ENCODE measurements at places on chromosomes 6 and 20.

GRCh38 chr6:127971945-127972391 lies 71.1 kb upstream of the THEMIS start:
- DNase-seq: peak; percentile 25

GRCh38 chr6:6724539-6725467 lies 136.3 kb downstream of the LY86 start:
- no peak for DNase-seq

DNA sequence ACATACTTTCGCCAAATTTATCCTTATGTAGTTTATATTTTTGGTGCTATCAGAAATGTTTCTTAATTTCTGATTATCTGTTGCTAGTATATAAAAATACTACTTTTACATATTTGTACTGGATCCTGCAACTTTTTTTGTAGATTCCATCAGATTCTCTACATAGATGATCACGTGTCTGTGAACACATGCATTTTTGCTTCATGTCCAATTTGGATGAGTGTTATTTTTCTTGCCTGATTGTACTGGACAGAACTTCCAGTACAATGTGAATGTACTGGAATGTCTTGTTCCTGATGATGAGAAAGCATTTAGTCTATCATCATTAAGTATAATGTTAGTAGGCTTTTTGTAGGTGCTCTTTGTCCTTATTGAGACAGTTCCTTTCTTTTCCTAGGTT lies 25.0 kb upstream of the SSR1 start:
- DNase-seq: no peak

- no peak for DNase-seq
Measured at GRCh38 chr6:101830501-101831031, 437.1 kb downstream of the GRIK2 start.

DNA sequence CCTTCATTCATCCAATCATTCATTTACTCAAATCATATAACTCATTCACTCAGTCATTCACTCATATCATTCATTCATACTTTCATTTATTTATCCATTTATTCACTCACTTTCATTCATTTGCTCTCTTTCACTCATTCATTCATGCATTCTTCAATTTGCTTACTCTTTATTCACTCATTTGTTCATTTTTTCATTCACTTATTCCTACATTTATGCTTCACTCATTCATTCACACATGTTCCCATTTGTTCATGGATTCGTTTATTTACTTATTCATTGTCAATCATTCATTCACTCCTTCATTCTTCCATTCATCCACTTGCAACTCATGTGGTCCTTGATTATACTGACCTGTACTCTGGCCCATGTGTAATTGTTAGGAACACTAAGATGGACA lies 39.4 kb downstream of the SNRPB start:
- no peak for DNase-seq

DNA sequence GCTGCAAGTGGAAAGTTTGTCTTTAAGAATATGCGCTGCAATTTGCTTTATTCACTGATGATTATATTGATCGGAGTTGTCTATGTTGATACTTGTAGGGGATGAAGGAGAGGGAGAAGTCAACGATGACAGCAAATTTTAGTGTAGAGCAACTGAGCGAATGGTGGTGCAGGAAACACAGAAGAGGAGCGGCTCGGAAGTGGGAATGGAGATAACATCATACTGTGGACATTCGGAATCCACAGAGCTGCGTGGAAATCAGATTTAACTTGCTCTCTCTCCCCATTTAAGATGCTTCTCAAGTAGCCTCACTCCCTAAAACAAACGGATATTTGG lies 722 bp upstream of the TMEM14B start:
- DNase-seq: no peak

DNA sequence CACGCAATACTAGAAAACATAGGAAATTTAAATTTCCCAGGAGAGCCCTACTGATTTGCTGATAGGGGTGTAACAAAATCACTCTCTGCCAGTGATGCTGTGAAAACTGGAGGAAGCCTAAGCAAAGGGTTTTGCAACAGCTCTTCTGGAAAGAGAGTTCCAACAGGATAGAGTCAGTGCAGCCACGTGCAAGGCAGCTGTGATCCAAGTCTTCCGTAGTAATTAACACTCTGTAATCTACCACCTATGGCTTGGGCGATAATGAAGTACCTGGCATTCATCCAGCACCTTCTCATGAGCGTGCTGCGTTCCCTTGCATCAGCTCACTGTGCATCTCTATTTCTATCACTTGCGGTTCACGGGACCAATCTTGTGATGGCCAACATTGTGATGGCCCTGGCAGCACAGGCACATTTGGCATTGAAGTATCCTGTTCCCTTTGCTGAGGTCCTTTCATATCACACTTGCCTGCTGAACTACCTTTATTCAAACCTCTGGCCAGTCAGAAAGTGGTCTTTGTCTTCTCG lies 48.2 kb downstream of the IRF4 start:
- DNase-seq: no peak

DNA sequence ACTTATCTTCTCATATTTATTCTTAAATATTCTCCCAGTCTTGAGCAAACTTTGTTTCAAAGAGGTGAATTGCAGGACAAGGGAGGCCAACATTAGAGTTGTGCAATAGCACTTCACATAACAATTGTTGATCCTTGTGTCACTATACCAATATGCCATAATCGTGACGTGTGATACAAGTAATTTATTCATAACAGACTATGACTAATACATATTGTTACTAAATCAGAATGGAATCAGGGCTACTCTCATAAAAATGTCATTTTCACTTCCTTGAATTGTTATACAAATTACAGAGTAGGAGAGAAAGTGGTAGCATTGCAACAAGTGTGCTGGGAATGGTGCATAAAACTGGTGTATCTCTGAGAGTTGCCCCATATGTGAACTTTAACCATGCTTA lies 37.2 kb upstream of the PLCB1 start:
- DNase-seq: no peak

- no peak for DNase-seq
Measured at GRCh38 chr6:136677344-136677743, 114.9 kb downstream of the MAP3K5 start.

DNA sequence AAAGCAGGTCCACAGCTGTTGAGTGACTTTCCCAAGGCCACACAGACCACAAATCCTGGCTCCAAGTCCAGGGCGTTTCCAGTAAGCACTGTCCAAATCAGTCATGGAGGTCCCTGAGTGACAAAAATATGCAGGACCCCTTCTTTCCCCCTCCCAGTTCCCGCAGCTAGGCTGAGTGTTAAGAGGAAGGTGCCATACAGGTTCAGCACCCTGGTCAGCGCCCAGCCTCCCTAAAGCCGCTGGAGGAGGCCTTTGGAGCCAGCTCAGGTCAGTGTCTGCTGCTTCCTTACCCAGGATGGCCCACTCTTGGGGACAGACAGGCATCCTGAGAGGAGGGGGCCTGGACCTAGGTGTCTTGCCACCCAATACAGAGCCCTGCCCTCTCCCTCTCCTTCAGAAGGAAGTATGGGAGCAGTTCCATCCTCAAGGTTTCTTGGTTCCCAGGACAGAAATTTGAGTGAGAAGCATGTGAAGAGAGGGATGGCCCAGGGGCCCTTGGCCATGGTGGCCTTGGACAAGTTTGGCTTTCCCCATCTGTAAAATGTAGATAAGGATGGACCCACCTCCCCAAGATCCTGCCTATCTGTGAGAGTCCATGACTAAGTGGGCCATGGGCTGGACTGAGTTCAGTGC lies 13.2 kb downstream of the TMEM74B start:
- no peak for DNase-seq

DNA sequence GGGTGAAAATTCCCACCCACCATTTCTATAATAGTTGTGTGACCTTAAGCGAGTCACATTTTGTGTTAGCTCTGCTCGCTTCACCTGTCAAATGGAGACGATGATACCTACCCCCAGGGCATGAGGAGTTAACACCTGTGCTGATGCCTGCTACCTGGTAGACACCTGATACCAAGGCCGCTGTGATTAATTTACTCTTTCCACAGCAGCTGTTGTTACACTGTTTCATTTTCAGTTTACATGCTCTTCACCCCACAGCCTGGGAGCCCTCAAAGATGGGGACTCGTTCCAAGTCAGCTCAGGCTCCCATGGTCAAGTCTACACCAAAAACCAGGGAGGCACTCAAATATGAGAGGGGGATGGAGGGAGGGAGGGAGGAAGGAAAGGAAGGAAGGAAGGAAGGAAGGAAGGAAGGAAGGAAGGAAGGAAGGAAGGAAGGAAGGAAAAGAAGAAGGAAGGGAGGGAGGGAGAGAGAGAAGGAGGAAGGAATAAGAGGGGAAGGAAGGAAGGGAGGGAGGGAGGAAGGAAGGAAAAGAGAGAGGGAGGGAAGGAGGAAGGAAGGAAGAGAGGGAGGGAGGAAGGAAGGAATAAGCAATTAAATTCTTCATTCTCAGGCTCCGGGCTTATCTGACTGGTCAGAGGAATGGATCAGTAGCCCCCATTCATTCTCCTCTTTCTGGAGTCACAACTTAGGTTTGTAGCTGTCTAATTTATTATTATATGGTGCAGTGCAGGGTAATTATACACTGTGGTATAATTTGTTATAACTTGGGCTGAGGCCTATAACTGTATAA lies 40.9 kb downstream of the PDYN start:
- no peak for DNase-seq

DNA sequence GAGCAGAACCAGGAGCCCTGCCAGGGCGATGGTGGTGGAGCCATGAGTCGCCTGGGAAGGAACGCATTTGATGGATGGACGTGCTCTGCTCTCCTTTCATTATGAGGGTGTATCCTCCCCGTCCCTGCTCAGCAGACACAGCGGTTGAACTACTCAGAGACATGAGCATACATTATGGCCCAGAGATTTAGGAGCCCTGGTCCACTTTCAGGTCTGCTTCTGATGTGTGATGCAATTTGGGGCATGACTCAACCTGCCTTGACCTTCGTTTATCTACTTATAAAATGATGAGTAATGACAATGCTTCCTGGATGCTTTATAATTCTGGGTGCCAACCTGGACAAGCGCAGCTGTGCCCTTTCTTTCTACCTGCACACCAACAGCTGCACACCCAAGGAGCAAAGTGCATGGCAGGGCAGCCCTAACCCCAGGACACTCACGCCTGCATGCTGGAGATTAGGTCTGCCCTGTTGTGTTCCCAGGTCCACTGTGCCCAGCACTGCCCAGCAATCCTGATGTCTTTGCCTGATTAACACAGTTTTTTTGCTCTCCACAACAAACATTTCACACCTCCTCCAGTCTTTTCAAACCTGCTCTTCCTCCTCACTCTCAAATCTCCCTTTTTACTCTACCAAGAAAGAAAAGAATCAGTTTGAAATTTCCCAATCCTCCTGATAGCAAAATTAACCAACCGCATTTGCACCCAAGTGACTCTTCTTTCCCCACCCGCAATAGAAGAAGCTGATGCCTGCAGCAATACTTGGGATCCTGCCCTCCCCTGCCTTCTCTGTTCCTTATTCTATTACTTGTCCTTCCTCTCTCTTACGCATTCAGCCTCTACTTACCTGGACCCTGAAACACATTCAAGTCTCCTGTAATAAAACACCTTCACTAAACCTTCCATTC lies 81.2 kb downstream of the EZR start:
- DNase-seq: no peak

DNA sequence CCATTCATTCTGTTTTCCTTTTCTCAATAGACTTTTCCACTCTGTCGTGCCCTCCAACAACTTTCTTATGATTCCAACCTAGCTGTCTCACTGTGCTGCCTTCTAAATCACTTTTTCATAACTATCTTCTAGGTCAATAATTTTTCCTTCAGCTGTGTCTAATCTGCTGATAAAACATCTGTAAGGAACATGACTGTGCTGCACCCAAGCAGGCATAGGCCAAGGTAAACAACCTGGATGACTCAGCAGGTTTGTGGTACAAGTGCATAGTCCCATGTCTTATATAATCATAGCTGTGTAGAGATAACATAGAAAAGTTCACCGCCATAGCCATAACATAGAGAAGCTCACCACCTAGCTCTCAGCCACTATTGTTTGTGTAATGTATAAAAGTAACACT lies 332.3 kb downstream of the PLCB1 start:
- no peak for DNase-seq

- no peak for DNase-seq
Measured at GRCh38 chr6:48826901-48827701, 636.0 kb downstream of the MMUT start.

GRCh38 chr6:158389193-158389919 lies 77.1 kb downstream of the TULP4 start:
- no peak for DNase-seq

GRCh38 chr6:119493980-119494379 lies 144.4 kb upstream of the MAN1A1 start:
- DNase-seq: no peak

DNA sequence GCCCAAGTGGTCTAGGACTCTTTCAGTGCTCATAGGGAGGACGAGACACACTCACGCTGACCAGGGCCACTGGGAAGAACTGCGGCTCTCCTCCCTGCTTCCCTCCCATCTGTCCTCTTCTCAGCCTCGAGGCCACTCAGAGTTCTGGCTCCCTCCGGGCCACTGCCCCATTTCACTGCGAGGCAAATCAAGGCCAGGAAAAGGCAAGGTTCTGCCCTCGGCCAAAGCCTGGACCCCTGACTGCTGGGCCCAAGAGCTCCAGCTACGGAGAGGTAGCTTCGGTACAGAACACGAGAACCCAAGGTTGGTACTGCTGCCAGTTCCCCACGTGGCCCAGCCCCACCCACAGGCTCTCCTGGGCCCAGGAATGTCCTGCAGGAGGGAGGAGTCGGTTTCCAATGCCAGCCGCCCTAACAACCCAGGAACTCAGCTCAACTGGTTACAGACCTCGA lies 14.7 kb downstream of the PI16 start:
- DNase-seq: no peak

GRCh38 chr6:39794231-39794630 lies 2.1 kb downstream of the DAAM2 start:
- DNase-seq: no peak

DNA sequence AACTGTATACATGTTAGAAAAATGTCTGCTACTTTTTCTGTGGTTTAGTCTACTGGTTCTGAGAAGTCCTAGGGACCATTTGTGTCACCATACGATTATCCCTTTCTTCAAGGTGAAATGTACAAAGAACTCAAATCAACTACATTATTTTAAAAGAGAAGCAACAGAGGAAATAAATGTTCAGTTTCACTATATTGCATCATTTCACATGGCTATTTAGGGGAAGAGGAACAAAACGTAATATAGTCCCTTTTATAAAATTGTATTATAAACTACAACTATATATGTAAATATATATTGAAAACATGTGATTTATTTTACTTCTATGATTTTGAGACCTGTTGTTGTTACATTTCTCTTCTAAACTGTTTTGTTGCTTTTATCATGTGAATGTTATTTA lies 1308.0 kb downstream of the EPHA7 start:
- no peak for DNase-seq

- no peak for DNase-seq
Measured at GRCh38 chr6:52503323-52503747, 73.5 kb downstream of the TRAM2 start.

DNA sequence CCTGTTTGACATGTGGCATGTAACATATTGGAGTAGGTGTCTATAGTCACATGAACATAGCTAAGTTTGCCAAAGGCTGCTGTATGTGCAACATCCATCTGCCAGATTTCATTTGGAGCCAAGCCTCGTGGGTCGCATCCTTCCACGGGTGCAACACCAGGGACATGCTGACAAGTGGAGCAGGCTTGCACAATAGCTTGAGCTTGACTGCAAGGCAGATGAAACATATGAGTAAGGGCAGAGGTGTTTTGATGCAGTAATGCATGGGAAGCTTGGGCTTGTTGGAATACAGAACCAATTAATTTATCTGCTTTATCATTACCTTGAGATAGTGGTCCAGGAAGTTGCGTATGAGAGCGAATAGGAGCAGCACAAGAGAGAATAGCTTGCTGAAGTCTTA lies 74.1 kb upstream of the BTN3A2 start:
- no peak for DNase-seq

GRCh38 chr20:1033751-1034414 lies 31.8 kb upstream of the RSPO4 start:
- peak; percentile 6 for DNase-seq

- DNase-seq: peak; percentile 18
Measured at GRCh38 chr20:52031563-52032303, 159.8 kb downstream of the ZFP64 start.
